ENCODE measurements at places on chromosomes 3 and 15.

- no peak for DNase-seq
Measured at GRCh38 chr3:142263112-142263511, 37.7 kb upstream of the GK5 start.

DNA sequence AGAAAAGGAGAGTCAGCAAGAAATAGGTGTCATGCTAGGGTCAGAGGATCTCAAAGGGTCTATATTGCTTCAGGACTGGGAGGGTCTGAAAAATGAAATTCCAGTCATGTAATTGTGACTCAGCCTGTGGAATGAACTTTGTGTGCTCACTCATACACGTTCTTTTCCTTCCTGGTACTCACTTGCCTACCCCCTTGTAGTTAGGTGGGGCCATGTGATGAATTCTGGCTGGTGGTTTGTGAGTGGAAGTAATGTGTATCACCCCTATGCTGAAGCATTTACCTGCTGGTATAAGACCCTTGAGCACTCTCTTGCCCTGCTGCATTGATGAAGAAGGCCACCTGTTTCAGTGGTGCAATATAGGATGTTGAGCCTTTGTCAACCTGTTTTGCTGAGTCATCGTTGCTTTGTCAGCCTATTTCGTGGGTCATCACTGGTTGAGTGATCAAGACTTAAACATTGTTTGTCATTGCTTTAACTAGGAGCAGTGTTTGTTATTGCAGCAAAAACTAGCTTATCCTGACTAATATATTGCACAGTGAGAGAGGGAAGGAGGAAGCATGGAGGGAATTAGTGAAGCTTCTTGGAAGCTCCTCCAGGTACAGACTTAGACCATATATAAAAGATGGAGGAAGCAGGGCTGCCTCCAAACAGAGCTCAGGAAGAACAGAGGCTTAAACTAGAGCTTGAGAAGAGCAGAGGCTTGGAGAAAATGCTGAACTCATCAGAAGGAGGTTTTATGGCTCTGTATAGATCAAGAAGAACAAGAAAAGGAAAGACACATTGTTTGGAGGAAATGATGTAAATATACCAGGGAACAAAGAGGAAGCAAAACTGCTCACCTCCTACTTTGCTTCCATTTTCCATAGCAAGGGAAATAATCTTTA, 28.9 kb downstream of the TLNRD1 start:
- no peak for DNase-seq

DNA sequence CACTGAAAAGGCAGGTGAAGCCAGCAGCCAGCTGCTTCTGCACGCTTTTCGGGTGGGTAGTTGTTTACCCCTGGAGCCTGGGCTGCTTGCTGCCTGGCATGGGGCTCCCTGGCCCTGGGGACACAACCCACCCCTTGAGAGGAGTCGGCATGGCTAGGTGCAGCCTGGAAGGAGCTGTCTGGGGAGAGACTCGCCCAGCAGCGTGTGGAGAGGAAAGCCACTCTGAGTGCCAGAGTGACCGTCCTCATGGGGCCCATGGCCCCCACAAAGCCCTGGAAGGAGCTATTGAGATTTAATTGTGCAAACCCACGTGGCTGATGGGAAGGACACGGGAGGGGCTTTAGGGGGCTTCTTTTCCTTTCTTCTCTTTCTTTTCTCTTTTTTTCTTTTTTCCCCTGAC, 137.5 kb downstream of the OPA1 start:
- no peak for DNase-seq

DNA sequence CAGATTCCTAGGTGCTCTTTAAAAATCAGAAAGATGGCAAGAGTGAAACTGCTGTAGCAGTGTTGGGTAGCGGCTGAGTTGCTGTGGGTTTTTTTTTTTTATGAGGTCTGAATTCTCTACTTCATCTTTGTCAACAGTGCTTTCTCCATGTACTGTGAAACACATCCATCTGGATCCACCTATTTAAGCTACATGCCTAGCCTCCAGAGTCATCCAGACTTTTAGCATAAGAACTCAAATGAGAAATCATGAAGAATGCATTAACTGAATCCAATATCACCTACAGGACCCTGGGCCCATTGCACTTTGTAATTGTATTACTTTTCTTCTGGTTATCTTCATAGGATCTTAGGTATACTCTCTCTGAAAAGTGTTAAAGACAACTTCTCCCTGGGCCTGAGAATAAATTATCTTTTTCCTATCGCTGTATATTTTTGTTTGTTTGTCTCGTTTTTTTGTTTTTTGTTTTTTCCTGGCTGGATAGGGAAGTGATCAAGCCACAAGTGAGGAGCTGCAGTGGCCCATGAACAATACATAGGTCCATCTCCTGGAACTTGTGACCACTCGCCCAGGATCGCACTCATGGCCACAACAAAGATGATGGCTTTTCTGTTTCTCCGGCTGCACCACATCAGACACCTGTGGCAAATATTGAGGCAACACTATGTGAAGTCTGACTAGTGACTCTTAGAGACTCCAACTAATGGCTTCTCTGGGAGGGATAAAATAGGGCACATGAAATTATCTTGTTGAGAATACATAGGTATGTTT, 609.9 kb upstream of the AGTR1 start:
- no peak for DNase-seq

- DNase-seq = no peak
Measured at GRCh38 chr3:74390121-74390877, 224.2 kb downstream of the CNTN3 start.

DNA sequence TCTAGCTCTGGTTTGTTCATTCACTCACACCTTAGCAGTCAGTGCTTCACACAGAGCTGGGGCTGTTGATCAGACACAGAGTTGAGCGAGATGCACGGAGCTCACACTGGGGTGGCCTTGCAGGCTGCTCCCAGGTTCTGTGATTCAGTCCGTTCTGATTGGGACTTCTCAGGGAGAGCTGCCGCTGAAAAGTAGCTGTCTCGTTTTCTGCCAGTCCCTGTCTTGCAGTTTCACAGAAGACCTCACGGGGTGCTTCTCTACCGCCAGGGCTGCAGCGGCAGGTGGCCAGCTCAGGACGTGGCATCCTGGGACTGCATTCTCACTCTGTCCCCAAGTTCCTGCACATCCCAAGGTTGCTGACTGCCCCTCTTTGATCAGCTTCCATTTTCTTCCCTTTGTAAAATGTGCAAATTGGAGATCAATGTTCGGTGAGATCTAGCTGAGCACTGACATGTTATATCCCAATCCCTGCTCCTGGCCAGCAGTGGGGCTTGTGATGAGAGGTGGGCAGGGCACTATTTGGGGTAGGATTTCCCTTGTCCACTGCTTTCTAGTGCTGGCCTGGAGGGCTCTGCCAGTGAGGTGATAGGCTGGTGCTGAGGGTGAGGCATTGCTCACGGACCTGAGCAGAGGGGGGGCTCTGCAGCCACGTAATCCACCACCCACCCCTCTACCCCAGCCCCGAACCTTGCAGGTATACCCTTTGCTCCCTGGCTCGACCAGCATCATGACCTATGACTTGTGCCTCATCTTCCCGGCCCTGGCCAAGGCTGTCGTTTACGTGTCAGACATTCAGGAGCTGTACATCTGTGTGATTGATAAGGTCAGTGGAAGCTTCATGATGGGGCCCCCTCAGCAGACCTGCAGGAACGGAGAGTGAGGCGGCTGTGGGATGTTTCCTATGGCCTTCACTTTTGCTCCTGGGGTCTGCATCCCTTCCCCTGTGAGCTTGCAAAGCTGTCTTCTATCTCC, 5.3 kb upstream of the TXNRD3 start:
- DNase-seq = peak; percentile 2

DNA sequence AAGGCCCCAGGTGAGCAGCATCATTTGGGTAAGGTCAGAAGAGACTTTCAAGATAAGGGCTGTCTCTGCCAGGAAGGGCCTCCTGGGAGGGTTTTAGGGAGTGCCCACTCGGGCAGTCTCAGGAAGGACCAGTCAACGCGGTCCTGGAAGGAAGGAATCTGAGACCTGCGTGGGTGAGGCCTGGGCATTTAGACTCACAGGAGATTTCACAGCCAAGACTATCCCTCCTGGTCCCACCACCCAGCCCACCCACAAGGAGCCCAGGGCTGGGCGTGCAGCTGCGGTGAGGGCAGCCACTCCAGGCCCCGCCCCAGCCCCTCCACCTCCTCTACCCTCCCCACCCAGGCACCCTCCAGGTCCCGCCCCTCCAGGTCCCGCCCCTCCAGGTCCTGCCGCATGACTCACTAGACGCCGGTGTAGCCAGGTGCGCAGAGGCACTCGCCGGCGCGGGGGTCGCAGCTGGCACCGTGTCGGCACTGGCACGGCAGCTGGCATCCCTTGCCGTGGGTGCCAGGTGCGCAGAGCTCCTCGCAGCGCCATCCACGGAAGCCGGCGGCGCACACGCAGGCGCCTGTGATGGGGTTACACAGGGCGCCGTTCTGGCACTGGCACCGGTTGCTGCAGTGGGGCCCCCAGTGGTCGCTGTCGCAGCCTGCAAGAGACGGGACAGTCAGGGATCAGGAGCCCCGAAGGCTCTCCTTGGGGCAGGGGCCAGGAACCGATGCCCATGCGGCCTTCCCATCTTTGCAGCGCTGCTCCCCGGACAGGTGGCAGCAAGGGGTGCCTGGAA, 112.7 kb downstream of the RAB11A start:
- DNase-seq = peak; percentile 10

- no peak for DNase-seq
Measured at GRCh38 chr3:194139071-194139813, 3.3 kb downstream of the HES1 start.

- DNase-seq = no peak
Measured at GRCh38 chr15:92677999-92678398, 22.4 kb upstream of the FAM174B start.

DNA sequence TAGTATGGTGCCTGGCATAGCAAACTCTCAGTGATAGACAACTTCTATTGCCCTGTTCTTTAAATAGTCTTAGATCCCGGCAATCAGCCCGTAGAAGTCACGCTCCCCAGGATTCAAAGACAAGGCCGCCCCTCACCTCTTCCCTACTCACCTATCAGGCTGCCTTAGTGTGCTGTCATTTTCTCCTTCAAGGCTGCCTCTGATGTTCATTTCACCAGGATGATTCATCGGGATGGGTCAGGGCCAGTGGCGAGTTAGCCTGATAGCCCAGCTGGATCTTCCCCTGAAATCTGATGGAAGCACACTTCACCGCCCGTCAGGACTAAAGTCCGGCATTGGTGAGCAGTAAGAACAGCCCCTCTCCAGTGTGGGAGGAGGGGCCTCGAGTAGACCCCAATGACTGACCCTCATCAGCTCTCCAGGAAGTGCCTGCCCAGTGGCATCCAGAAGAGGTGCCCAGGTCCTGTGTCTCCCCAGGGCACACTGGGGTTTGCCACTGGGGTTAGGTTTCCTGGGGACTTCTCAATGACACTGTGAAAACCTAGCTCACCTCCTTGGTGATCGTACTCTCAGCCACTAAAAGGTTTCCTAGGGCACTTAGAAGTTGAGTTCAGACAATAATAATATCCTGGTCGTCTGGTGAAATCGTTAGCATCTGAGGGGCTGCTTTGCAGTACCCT, 37.5 kb downstream of the TPM1 start:
- DNase-seq = no peak

DNA sequence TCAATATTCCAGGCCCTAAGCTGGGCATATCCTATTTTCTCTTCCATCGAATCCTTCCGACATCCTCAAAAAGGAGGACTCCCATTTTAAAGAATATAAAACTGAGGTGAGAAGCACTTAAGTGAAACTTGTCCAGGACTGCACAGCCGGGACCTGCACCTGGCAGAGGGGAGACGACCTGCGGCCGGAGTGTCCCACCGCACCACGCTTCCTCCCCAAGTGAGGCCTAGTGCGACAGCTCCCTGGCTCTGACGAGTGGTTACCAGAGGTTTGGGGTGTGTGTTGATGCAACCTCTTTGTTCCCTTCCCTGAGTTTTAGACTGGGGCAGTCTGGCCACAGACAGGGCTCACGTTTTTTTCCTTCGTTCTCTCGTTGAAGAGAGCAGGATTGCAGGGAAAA, 24.9 kb upstream of the ATP2B2 start:
- no peak for DNase-seq

DNA sequence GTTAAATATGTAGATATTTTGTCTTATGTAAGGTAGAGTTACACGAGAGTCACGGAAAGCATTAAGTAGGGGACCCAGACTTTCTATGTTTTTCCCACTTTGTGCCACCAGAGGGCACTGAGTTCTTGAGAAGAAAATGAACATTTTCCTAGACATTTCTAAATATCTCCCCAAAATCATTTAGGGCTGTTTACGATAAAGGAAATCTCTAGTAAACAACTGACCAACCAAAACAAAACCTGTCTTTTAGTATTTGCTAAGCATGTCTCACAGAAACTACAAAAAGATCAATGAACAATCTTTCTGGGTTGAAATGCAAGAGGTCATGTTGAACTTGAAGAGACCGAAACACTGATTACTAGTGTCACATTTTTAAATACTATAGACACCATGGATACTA, 16.1 kb downstream of the POU1F1 start:
- peak; percentile 17 for DNase-seq

DNA sequence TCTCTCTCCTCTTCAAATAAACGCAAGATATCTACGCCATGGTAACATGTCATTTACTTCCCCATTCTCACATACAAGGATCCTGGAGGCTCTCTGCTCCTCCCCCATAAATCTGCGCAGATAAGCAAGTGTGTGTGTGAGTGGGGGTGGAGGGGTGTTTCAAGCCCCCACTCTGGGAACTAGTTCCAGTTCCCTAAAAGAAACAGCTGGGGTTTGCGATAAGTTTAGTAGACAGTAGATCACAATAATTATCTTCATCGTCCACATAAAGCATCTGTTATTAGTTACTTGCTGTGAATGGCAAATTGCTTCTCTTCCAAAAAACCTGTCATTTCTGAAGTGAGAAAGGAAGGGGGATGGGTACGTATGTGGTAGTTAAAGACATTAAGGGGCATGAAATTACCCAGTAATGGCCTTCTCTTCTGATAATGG, 79.8 kb downstream of the RBPMS2 start:
- no peak for DNase-seq

GRCh38 chr3:122112754-122113153, 57.6 kb downstream of the CD86 start:
- DNase-seq = no peak

DNA sequence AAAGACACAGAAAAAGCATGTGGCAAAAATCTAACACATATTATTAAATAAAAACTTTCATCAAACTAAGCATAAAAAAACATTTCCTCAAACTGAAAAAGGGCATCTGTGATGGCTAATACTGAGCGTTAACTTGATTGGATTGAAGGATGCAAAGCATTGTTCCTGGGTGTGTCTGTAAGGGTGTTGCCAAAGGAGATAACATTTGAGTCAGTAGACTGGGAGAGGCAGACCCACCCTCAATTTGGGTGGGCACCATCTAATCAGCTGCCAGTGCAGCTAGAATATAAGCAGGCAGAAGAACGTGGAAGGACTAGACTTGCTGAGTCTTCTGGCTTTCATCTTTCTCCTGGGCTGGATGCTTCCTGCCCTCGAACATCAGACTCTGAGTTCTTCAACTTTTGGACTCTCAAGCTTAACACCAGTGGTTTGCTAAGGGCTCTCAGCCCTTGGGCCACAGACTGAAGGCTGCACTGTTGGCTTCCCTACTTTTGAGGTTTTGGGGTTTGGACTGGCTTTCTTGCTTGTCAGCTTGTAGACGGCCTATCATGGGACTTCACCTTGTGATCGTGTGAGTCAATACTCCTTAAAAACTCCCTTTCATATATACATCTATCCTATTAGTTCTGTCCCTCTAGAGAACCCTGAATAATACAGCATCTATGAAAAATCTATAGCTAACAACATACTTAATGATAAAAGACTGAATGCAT, 45.4 kb downstream of the DAZL start:
- no peak for DNase-seq
